Stimulated activated naive CD4-positive, alpha-beta T cell (primary cell): ENCODE measurements at places on chromosomes 1 and 21.

DNA sequence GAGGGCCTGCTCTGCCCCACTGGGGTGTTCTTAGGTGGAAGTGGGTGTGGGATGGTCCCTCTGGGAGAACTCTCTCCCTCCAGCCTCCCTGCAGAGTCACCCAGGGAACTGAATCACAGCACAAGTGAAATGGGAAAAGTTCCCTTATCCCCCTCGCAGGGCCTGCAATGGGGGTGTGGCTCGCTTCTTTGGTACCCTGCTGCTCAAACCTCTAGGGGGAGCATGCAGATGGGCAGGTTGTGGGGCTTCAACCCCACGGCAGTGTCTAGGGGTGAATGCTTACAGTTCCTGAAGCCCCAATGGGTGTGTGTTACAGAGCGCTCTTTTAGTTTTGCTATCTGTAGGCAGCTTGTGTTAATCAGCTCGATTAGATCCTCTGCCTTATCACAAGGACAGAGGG, 59.0 kb upstream of the TINAGL1 start:
- no peak for DNase-seq

GRCh38 chr1:101124405-101124804, 98.8 kb upstream of the DPH5 start:
- no peak for DNase-seq

GRCh38 chr1:24186031-24186710, 918 bp downstream of the IFNLR1 start:
- DNase-seq: no peak

- no peak for DNase-seq
Observed at GRCh38 chr1:82153272-82153629, 352.5 kb downstream of the ADGRL2 start.

GRCh38 chr1:239053279-239053678, 333.1 kb upstream of the CHRM3 start:
- no peak for DNase-seq
